ENCODE measurements at places on chromosomes 12 and 14.

DNA sequence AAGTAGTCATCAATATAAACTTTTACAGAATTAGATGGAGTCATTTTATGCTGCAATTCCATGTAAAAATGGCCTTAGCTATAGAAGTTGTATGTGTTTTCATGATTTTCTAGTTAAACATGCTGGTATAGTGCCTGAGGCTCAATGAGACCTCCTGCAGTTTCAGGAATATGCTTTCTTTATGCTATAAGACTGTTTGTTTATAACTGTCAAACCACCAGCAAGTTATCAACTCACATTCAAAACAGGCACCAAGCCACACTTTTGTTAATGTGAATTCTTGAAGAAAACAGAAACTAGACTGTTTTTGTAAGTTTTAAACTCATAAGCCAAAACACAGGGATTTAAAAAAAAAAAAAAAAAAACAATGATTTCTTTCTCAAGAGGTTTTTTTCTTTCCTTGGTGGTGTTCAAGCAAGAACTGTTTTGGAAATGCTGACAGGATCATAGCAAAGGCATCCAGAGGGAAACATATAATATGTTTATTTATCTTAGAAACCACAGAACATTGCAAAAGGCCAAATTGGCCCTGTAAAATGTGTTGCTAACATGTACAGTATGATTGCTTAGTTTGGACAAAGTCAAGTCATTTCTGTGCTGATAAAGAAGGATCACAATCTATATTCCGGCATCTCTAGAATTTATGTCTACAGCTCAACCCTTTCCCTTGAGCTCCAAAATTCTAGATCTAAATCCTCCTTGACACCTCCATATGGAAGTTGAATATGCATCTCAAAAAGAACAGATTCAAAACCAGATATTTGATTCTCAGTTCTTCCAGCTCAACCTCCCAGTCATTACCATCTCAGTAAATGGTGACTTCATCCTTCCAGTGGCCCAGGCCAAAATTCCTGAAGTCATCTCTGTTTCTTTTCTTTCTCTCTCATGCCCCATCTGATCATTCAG lies 29.0 kb upstream of the LUM start:
- DNase-seq: no peak

DNA sequence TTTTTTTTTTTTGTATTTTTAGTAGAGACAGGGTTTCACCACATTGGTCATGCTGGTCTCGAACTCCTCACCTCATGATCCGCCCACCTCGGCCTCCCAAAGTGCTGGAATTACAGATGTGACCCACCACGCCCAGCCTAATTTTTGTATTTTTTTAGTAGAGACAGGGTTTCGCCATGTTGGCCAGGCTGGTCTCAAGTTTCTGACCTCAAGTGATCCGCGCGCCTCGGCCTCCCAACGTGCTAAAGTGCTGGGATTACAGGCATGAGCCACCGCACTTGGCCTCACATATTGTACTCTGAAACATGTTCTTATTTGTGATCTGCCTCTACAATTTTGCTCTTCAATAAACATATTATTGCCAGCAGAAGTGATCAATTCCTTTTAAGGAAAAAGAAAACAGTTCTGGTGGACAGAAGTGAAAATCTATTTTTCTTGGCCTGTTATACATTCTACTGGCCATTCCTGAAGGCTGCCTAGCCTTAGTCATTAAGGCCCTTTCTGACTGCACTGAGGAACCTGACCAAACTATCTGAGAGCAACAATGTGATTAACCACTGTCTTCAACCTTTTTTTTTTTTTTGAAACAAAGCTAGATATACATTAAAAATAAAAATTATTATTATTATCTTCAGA lies 36.1 kb downstream of the SNX6 start:
- no peak for DNase-seq

DNA sequence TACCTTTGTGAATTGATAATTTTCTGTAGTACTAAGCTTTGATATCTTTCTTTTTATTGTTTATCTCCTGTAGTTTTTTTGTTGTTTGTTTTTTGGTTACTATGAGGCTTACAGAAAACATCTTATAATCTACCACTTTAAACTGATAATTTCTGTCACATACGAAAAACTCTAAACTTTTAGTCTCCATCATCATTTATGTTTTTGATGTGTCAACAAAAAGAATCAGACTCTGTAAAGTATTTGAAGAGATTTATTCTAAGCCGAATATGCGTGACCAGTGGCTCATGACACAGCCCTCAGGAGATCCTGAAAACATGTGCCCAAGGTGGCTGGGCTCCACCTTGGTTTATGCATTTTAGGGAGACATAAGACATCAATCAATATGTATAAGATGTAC lies 167.1 kb upstream of the ARHGAP5 start:
- DNase-seq: no peak

- DNase-seq: no peak
Observed at GRCh38 chr12:174596-174995, 39.4 kb downstream of the SLC6A12 start.

GRCh38 chr14:62006116-62006731 lies 244.0 kb downstream of the SNAPC1 start:
- no peak for DNase-seq

DNA sequence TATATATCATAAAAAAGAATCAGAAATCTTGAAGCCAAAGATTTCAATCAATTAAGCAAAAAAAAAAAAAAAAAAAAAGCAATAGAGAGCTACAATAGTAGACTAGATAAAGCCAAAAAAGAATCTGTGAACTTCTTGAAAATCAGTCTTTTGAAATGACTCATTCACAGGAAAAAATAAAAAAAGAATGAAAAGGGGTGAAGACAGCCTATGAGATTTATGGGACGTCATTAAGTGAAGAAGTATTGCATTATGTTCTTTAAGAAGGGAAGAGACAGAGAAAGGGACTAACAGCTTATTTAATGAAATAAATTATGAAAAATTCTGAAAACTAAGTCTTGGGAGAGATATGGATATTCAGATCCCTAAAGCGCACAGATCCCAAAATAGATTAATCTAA lies 103.8 kb downstream of the ACSS3 start:
- DNase-seq: no peak

DNA sequence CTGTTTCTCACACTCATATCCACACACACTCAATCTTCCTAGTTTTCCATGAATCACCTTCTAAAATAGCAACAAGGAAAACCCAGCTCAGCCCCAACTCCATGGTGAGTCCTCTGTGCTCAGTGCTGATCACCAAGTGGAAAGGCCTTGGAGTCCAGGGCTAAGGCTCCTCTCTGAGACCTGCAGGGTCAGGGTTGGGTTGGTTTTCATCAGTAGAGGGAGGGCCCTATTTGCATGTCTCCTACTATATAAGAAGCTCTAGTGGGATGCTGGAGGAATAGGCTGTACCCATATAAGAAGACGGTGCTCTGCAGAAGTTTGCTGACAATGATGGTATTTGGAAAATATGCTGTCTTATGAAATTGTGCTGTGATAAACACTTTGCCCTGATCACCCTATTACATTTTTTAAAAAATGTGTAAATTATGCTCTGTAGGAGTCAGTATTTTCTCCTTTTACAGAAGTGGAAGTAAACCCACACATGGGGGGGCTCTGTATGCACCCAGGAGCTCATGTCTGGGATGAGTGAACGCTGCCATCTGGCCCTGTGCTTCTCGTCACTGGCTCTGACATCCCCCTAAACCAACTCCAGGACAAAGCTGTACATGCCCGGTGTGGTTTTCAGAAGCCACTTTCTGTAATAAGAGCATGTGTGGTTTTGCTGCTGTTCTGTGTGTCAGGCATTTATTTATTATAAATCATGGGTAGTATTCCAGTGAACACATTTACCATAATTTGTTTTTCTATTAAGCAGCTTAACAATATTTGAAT lies 536.3 kb downstream of the TMEM121 start:
- no peak for DNase-seq

- no peak for DNase-seq
Observed at GRCh38 chr14:71642715-71643114, 289.5 kb upstream of the RGS6 start.

DNA sequence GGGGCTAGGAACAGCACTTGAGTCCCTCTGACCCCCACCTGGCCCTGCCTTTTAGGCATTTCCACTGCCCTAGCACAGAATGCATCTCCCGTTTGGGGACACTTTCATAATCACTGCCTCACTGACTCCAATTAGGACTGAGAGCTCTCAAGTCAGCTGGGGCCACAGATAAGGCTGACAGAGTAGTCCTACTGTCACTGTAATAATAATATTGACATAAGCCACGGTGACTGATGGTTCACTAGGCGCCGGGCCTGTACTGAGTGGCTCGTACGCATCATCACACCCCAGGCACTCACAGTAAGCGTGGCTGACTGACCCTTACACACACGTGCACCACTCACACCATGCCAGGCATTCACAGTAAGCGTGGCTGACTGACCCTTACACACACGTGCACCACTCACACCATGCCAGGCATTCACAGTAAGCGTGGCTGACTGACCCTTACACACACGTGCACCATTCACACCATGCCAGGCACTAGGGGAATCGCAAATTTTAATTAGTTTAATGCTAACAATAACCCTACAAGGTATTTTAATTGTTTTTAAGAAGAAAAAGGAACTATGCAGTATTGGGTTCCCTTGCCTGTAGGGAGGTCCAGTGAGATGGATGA lies 87.7 kb downstream of the CHGA start:
- no peak for DNase-seq

DNA sequence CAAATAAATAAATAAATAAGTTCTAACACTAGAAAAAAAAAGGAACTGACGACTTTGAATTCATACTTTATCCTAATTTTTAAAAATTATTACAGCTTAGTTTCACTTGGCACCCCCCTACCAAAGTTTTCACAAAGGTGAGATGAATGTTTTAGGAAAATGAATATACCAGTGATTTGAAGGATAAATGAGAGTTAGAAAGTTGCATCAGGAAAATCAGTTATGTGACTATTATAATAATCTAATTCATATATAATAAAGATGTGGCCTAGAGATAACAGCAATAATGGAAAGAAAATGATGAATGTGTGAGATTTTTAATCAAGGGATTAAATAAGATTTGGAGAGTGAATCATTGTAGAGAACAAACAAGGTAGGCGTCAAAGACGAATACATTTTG lies 103.0 kb upstream of the RAP1B start:
- no peak for DNase-seq

GRCh38 chr14:90402016-90402415 lies 5.2 kb downstream of the CALM1 start:
- peak; percentile 41 for DNase-seq

GRCh38 chr14:99075771-99076375 lies 196.1 kb downstream of the BCL11B start:
- DNase-seq: no peak

DNA sequence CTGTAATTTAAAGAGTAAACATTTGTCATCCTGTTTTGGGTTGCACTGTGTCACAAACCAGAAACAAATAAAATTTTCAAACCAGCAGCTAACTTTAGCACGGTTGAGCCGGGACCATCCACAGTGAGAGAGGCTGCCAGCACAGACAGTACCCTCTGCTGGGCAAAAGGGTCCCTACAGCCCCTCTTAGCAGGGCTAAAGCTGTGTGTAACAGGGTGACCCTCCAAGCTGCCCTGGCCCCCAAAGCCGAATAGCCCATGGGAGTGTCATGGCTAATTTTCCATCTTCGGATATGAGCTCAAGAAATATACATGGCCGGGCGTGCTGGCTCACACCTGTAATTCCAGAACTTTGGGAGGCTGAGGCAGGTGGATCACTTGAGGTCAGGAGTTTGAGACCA lies 157.1 kb upstream of the GRIN2B start:
- no peak for DNase-seq

- peak; percentile 64 for DNase-seq
Observed at GRCh38 chr14:93954900-93955849, 21.2 kb downstream of the ASB2 start.

GRCh38 chr12:57519796-57520052 lies 590 bp downstream of the DDIT3 start:
- no peak for DNase-seq

DNA sequence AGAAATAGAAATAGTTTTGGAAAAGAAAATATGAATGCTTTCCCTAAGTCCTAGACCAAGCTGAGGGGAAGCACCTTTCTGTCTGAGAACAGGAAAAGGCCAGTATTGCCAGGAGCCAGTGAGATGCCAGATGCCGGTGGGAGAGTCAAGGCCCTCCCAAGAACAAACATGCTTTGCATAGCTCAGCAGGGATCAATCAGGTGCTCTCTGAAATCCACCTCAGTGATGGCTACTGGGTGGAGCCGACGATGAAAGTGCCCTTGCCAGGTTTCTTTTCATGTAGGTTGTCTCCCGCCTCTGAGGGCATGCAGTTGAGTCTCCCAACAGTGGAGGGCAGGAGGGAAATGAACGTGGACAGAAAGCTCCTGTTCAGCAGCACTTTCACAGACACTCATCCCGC lies 28.3 kb downstream of the DEGS2 start:
- DNase-seq: no peak

DNA sequence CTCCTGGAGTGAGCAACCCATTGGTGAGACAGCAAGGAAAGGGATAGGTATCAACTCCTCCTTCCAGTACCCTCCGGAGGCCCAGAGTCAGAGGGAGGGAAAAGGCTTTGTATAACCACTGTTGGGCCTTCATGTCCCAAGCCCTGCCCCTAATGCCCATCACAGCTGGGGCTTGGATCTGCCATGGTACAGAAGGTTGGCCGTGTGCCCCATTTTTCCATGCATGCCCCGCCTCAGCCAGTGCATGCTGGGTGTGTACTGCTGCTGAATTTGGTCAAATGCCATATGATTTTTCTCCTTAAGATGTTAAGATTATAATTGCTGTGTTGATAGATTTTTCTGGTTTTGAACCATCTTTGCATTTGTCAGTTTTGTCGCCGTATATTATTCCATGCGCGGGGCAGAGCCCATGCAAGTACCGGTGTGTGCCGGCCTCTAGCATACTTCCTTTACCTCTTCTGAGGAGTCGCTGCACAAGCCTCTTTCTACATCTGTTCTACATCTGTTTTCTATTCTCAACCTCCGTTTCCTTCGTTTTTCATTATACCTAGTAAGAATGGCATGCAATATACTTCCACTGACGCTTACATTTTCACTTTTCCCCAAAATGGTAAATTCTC lies 26.6 kb downstream of the PPP2R5C start:
- DNase-seq: no peak

DNA sequence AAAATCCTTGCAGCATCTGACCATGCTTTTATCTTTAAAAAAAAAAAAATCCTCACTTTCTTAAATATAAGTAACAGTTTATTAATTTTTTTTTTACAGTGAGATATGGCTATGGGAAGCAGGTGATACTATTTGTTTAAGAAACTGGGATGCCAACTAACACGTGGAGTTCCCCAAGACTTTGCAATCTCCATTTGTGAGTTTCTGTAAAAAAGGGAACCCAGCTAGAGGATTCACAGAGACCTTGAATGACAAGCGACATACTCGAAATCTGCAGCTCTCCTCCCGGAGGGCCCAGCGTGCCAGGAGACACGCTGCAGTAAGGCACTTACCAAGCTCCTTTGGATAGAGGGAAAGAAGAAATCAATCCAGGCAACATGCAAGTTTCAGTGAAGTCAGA lies 30.1 kb downstream of the SLC15A4 start:
- DNase-seq: no peak
